ENCODE measurements at places on chromosomes 11 and 22. TPM values are rescaled to one million over a fixed set of nuclear protein-coding genes. Genes with fewer than 3 reads are reported as not detected.

Gene TREH
- total RNA-seq = not detected

Gene TMEM218
- 27.0 TPM for total RNA-seq

Gene APOA5
- total RNA-seq = not detected

Gene LRRC56
- 2.0 TPM for total RNA-seq

Gene KRTAP5-11
- total RNA-seq = not detected
